ENCODE measurements at places on chromosomes 3 and 15.

GRCh38 chr15:80172401-80172800 lies 19.6 kb downstream of the FAH start:
- no peak for DNase-seq

GRCh38 chr3:112744825-112745566 lies 101.7 kb downstream of the CD200R1L start:
- DNase-seq, result no peak

- no peak for DNase-seq
These were observed 41.9 kb downstream of the ACAA1 start for GRCh38 chr3:38094999-38095398.

- no peak for DNase-seq
These were observed 228.8 kb upstream of the ALCAM start for GRCh38 chr3:105137911-105138310.

GRCh38 chr3:152322756-152323155 lies 54.0 kb downstream of the MBNL1 start:
- no peak for DNase-seq

GRCh38 chr3:141915766-141916165 lies 39.3 kb downstream of the ATP1B3 start:
- no peak for DNase-seq

- DNase-seq, result no peak
These were observed 50.4 kb upstream of the ZDHHC23 start for GRCh38 chr3:113897373-113897777.

DNA sequence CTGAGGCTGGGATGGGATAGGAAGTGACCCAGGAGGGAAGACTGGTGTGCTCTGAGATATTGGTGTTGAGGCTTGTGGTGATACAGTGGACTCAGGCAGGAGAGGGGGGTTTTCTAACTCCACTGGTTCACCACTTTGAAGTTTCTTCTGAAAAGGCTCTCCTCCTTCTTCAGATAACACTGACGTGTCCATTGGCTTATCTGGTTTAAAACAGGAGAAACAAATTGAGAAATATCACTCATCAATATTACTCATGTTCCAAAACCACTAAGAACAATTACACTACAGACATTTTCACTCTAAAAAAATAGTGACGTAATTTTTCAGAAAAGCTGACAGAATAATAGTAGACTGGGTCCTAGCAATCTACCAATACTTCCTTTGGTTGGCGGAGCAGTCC lies 23.1 kb downstream of the TP53BP1 start:
- no peak for DNase-seq

- no peak for DNase-seq
These were observed 9.3 kb upstream of the MELTF start for GRCh38 chr3:197038679-197039462.

- no peak for DNase-seq
These were observed 6.9 kb downstream of the COL7A1 start for GRCh38 chr3:48588230-48588629.

GRCh38 chr15:101568309-101568708 lies 78.8 kb upstream of the PCSK6 start:
- no peak for DNase-seq

- DNase-seq, result no peak
These were observed 35.1 kb upstream of the CCDC80 start for GRCh38 chr3:112675943-112676535.

DNA sequence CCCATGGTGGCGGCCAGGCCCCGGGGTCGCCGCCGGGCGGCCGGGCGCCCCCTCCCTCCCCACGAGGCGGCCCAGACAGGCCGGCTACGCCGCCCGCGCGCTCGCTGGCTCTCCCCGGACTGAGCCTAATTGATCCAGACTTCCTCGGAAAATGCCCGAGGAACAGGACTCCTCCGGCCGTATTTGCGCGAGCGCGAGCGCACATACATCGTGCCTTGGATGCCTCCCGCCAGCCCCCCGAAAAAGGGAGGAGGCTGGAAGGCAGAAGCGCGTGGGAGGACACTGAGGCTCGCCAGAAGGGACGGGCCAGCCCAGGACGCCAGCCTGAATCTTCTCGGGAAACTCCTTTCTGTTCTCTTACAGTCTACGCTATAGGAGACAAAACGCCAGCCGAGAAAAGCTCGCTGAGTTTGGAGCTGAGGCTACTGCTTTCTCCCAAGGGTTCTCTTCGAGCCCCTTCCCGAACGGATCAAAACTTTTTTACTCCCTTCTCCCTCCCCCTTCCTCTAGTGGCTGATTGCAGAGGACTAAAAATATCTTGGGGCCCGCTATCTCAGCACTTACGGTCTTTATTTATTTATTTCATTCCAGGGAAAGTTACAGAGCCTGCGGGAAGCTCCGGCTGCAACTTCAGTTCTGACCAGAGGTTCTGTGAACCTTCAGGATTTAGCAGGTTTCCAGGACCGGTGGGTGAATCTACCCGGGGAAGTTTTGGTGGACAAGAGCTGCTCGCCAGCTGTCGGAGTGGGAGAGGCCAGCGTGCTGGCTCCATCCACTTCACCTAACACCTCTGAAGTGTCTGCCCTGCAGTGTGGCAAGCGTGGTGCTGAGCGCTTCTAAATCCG lies at the start of gene PDZRN3:
TSS of gene PDZRN3 (minus strand) at position 121 of the 845 bp plus-strand sequence.
- DNase-seq, result no peak

DNA sequence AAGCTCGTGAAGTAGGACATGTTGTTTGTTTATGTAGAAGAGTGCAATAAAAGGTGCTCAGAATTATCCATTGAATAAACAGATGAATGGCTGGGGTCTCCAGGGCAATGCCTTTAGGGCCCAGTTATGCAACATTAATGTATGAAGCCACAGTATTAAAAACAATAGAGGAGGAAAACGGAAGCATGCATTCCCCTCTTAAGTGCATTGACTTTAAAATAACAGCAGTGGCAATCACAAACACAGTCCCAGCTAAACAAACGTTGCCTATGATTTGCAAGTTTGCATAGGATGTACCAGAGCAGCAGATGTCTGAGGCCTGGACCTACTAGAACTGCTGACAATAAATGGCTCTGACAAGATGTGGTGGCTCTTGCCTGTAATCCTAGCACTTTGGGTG lies 60.6 kb upstream of the GCNT3 start:
- no peak for DNase-seq

- no peak for DNase-seq
These were observed 51.6 kb upstream of the FSIP1 start for GRCh38 chr15:39834256-39834655.

GRCh38 chr15:90588427-90588826 lies 58.7 kb downstream of the CRTC3 start:
- no peak for DNase-seq

- no peak for DNase-seq
These were observed 858.9 kb upstream of the CFAP20DC start for GRCh38 chr3:59908701-59909100.

DNA sequence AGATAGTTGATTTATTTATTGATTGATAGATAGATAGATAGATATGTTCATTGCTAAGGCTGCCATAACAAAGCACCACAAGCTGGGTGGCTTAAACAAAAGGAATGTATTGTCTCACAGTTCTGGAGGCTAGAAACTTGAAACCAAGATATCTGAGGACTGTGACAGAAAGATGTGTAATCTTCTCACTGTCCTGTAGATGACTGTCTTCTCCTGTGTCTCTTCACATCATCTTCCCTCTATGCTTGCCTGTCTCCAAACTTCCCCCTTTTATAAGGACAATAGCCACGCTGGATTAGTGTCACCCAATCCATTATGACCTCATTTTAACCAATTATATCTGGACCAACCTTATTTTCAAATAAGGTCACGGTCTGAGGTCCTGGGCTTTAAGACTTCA lies 40.9 kb downstream of the GNB4 start:
- no peak for DNase-seq

GRCh38 chr3:100144255-100144866 lies 30.1 kb upstream of the FILIP1L start:
- DNase-seq, result no peak

DNA sequence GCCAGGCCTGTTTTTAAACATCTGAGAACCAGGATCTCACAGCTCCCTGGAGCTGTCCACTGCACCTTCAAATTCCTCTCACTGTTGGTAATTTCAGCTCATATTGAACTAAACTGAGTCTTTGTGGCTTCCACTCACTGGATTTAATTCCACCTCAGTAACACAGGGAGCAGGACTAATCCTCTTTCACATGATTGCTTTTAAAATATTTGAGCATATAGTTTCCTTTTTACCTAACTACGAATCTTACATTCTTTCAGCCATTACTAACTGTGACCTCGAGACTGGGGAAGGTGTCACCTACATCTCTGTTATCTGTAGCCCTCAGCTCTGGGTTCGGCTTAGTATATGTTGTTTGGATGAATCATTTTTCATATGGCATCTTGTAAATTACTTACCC lies 194.3 kb upstream of the C2CD4B start:
- DNase-seq, result no peak

DNA sequence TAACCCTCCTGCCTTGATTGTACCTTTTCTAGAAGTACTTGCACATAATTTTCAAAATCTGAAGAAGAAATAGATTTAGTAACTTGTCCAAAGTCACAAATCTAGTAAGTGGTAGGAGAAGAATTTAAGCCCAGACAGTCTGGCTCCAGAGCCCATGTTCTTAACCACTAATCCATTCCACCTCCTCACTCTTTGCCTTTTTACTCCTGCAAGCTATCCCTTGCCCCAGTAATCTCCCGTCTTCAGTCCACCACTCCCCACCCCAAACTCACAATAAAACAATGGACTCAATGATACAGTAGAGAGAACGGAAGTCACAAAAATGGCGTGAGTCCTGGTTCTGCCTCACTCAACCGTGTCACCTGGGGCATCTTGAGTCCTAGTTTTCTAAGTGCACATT lies 48.7 kb downstream of the SETMAR start:
- no peak for DNase-seq

GRCh38 chr3:129035360-129036221 lies 25.0 kb upstream of the GP9 start:
- peak; percentile 31 for DNase-seq

- DNase-seq, result no peak
These were observed 16.1 kb downstream of the SIDT1 start for GRCh38 chr3:113548501-113548900.

DNA sequence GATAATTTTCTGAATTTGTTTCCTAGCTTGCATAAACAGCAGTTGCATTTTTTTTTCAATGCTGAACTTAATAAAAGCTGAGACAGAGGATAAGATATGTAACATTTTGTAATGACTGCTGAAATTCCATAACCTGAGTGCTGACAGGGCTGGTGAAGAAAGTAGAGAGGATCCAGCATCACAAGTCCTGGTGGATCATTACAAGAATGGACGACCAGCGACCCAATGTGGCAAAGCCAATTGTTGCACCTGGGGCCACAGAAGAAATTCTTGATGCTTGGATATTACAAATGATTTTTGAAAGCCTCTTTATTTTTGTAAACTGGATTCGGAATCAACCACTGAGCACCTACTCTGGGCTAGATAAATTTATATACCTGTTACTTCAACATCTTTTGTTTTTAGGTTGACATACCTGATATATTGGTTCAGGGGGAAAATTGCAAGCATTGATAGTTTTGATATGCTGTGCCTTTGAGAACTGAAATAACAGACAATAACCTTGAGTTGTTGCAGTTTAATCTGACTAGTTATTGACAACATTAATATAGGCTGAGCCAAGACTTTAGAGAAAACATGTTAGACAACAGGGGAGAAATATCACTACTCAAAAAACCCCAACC lies 3.9 kb upstream of the ACTL6A start:
- peak; percentile 41 for DNase-seq

DNA sequence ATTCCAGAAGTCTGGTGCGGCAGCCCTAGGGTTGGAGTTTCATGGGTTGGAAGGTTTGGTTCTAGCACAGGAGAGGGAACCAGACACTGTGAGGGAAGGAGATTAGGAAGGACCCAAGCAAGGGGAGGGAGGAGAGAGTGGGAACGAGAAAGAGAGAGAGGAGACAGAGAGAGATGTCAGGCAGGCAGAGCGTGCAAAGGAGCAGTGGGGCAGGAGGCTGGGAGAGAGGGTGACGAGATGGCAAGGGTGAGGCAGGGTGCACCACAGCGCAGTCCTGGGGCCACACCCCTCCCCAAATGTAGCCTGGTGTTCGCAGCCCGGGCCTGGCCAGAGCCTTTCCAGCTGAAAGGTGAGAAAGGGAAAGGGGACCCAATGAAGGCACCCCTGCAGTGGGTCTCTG lies 162.9 kb upstream of the TLE3 start:
- no peak for DNase-seq

DNA sequence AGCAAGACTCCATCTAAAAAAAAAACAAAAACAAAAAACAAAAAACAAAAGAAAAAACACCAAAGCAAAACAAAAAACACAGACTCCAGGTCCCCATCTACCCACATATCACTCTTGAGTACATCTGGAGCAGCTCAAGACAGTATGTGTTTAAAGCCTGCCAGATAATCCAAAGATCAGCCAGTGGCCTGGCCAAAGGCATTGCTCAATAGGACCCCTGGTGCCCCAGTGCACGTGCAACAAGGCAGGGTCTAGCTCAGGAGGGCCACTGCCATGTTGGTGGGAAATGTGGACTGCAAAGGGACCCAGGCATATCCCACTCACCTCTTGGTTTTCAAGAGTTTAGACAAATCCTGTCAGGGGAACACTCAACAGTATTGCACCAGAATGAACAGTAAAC lies 279.5 kb downstream of the RPLP1 start:
- no peak for DNase-seq

- DNase-seq, result no peak
These were observed 31.9 kb downstream of the AGTR1 start for GRCh38 chr3:148729476-148730055.

- peak; percentile 65 for DNase-seq
These were observed 32.8 kb downstream of the ZNF589 start for GRCh38 chr3:48273594-48274211.

GRCh38 chr3:71602256-71602655 lies 18.7 kb upstream of the FOXP1 start:
- no peak for DNase-seq

DNA sequence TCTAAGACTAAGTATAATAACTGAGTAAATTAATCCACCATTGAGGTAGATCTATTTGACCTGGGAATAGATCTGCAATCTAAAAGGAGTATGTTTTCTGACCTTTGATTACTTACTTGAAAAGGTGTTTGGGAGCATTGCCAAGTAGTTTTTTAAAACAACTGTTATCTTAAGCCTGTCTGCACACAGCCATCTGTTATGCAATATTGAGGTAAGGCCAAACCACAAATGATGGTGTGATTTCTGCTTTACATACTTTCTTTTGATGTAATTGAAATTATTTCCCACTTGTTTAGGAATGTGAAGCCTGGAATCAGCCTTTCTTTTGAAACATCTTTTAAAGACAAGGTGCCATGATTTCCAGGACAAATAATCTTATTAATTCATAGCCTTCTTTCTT lies 274.0 kb downstream of the BBX start:
- DNase-seq, result no peak

DNA sequence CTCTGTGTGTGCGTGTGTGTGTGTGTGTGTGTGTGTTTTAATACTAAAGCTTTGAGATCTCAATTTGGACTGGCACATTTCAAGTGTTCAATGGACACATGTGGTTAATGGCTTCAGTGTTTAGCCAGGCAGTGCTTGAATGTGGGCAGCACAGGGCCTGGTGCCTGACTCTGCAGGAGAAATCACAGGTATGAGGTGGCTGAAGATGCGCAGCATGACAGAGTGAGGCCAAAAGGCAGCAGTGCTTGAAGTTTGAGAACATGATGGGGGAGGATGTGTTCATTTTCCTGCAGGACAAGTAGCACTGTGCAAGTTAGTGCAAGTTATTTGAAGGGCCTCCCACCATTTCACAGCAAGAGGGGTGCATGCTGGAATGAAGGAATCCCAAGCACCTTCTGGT lies 620.5 kb upstream of the TBL1XR1 start:
- no peak for DNase-seq

- no peak for DNase-seq
These were observed 623.4 kb upstream of the SGO1 start for GRCh38 chr3:20809356-20809755.

- peak; percentile 67 for DNase-seq
These were observed 583 bp upstream of the C3orf49 start for GRCh38 chr3:63818282-63819150.

- no peak for DNase-seq
These were observed 21.2 kb downstream of the GABRA5 start for GRCh38 chr15:26887926-26888666.

All from CD4-positive, alpha-beta T cell treated with Interleukin-6 for 4 hours (primary cell).